ENCODE measurements at places on chromosomes 16 and 17.
A peak's percentile ranks its signal among the peaks of the same experiment; 100 is the strongest.

DNA sequence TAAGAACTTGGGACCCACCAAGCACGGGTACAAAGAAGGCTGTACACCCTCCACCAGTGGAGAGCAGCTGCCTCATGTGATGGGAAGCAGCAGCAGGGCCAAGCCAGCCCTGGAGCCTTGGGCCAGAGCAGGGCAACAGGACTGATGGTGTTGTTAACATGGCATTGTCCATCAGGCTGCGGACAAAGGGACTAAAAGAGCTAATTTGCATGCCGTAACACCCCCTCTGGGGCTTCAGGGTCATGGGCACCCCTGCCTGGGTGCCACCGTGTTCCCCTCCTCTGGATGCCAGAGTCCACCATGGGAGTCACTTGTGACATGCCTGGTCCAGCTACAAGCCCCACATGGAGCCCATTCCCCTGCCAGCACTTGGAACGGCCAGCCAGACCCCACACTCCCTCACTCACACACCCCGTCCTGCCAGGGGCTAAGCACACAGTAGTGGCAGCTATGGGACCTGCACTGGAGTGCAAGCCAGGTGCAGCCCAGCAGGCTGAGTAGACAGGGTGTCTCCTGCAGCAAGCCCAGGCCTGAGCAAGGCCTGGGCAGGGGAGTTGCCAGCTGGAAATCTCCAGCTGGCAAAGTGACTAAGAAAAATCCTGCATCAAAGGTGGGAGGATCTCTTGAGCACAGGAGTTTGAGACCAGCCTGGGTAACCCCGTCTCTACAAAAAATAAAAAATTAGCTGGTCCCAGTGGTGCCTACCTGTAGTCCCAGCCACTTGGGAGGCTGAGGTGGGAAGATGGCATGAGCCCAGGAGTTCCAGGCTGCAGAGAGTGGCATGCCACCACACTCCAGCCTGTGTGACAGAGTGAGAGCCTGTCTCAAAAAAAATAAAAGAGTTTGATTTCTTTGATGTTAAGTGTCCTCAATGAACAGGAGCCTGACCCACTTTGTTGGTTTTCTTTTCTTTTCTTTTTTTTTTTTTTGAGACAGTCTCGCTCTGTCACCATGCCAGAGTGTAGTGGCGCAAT lies 33.7 kb downstream of the NOL11 start:
- no peak for DNase-seq

- DNase-seq = no peak
Observed at GRCh38 chr17:48526608-48527546, 3.9 kb downstream of the HOXB1 start.

- peak; percentile 68 for DNase-seq
Observed at GRCh38 chr16:75074920-75075687, 41.5 kb downstream of the LDHD start.

DNA sequence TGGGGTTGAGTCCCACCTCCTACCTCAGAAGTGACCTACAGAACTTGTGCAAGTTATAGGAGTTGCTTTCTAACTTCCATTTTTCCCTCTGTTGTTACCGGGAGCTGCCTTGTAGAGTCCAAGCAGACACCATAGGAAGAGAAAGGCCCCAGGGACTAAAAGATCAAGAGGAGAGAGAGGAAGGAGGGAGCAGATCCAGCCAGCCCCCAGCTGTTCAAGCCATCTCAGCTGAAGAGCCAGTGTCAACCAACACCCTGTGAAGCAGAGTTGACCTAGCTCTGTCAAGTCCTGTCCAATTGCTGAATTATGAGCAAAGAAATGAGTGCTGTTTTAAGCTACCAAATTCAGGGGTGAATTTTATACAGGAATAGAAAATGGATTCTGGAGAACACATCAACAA lies 34.9 kb upstream of the CACNG4 start:
- no peak for DNase-seq
